Adrenal gland (tissue), 19 donors: ENCODE measurements at places on chromosomes 7 and 10.

- no peak for DNase-seq
Observed at GRCh38 chr10:23604613-23605012, 165.7 kb downstream of the OTUD1 start.

- no peak for DNase-seq
Observed at GRCh38 chr10:63887023-63887589, 365.9 kb downstream of the REEP3 start.

DNA sequence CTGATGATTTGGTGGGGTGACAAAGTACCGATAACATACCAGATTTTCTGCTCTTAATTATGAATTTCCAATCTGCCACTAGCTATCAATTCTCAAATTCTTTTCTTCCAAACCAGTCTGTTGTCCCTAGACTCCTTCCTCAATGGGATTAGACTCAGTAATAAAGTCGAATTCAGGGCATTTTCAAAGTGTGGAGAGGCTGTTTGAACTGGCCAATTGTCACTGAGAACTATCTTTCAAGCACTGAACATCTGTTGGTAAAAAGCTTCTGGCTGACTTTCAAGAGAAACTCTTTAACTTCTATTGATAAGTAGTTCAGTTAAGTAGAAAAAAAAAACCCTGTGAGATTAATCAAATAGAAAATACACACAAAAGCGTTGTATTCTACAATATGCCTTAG is 108.9 kb downstream of the SAMD9 start:
- DNase-seq: no peak

GRCh38 chr10:89706011-89706410 is 4.6 kb downstream of the KIF20B start:
- no peak for DNase-seq

DNA sequence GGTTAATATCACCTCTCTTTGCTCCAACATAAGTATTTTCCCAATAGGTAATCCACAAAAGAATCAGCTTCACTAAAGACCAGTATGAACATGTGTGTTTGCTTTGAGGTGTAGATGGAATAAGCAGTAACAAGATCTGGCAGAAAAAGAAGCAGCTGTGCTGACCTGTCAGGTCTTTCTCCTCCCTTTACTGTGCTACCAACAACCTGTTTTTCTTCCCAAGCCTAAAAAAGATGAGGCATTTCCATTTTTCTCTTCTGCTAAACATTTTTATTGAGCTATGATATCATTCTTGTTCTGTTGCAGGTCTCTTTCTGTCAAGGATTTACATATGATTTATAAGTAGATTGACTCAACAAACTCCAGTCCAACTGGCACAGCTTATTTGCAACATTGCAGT is 315.2 kb upstream of the GLI3 start:
- no peak for DNase-seq

DNA sequence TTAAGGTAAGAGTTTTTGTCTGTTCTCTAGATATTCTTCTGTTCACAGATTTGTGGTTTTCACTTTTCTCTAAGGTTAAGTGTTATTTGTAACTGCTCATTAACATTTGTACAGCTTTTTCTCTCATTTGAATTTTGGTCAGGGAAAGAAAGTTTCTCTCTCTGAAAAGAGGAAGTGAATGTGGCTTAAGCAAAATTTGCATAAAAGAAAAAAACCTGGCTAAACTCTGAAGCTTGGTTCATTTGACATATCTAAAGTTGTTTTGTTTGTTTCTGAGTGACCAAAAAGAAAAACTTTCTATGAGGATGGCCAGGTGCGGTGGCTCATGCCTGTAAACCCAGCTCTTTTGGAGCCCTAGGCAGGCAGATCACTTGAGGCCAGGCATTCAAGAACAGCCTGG is 22.0 kb upstream of the SLC26A4 start:
- DNase-seq: no peak

DNA sequence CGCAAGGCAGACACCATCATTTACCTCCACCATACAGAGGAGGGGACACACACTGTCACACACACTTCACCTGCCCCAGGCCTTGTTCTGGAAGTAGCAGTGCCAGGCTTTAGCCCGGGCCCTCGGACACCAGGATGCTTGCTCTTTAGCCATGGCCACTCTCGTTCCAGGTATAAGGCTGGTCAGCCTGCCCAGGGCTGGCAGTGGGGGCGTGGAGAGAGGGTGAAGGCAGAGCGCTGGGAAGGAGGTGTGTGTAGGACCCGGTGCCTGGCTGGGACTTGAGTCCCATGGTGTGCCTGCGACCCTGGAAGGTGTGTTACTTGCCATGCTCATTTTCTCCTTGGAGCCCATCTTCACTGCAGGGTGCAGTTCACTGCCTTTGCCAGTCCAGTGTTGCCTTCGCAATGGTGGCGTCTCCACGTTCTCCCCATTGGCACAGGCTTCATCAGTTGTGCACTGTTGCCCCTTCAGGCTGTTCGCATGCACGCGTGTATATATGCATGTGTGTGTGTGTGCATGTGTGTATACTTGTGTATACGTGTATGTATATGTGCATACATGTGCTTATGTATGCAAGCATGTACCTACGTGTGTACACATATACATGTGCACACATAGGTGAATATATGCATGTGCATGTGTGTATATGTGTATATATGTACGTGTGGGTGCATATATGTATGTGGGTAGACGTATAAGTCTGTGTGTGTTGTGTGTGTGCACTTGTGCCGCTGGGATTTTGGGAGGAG is 153.4 kb downstream of the CAMK1D start:
- no peak for DNase-seq

GRCh38 chr10:69848454-69848853 is 46.7 kb downstream of the COL13A1 start:
- no peak for DNase-seq

DNA sequence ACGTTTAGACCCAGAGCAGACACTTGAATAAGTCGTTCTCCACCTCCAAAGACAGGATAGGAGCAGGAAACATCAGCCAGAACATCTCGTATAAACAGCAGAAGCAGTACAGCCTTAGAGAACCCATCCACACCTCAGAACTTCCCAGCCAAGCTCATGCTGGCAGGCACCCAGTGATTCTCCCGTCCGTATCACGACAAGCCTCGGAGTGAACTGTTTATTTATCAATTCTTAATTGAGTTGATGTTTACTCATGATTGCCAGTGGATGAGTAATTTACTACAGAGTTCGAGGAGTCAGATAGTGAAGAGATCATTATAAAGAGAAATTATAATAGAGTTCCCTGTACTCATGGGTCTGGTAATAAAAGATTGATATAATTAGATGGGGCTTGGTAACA is 811.5 kb downstream of the LRMDA start:
- no peak for DNase-seq

GRCh38 chr10:116672891-116673290 is 52.1 kb downstream of the PNLIPRP2 start:
- DNase-seq: no peak

- no peak for DNase-seq
Observed at GRCh38 chr7:84181628-84182027, 13.0 kb downstream of the SEMA3A start.

GRCh38 chr7:111711426-111712065 is 149.3 kb upstream of the IMMP2L start:
- no peak for DNase-seq

DNA sequence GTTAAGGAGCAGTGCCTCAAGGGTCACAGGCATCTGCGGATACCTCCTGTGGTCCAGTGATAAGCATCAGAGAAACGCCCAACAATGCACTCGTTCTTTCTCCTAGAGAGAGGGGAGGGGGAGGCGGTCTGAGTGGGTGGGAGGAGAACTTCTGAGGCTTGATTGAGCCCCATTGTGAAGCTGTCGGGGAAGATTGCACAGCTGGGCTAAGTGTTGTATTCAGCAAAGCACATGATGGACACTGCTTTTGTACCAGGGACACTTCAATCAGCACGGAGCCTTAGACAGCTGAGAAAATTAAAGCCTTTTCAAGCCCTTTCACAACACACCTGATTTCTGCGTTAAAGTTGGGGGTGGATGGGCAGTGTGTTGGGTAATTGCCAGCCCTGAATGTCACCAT is 230.3 kb upstream of the GHITM start:
- DNase-seq: no peak

GRCh38 chr10:91103384-91104192 is 116.9 kb upstream of the PCGF5 start:
- DNase-seq: no peak

GRCh38 chr7:101819183-101819582 is 1.8 kb downstream of the CUX1 start:
- peak; percentile 41 for DNase-seq

DNA sequence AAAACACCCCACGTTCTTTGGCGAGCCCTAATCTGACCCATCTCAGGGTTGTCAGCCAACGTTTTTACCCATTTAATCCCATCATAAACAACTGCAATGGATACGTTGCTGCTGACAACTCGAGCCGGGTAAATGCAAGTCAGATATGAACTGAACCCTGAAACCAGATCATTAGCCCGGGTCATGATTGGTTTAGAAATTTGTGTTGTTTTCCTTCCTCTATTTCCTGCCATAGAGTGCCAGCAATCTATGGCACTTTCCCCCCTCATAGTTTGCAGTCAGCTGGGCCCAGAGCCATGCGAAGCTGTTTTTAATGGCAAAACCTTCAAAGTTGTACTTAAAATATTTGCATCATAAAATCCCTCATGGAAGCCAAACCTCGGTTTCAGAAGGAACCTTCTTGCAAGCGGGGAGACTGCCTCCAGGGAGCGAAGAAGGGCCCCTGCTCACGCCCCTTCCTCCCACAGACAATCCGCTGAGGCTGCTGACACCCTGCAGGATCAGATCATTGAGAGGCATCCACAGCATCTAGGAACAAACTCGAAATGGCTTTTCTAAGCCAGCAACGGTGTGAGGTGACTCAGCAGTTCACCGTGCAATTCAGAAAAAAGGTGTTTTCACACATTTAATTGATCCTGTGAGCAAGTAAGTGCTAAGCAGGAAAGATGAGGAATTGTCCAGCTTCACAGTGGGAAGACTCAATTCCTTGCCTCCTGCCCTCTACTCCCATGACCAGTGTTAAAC is 710.1 kb downstream of the PARD3 start:
- DNase-seq: no peak

DNA sequence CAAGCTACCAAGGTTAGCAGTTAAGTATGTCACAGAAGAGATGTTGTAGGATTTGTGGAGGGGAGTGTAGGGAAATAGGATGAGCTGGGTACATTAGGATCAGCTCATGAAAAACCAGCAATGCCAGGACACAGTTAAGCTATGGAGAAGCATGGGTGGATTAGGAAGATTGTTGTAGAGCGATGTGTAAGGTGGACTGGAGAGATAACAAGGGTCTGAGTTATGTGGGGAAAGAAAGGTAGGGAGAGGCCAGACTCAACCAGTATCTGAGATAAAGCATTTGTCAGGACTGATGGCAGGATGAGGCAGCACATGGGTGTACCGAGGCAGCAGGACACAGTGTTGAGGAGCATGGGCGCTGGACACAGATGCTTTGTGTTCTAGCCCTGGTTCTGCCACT is 85.4 kb upstream of the PRR15 start:
- no peak for DNase-seq

GRCh38 chr7:48309720-48310119 is 138.5 kb downstream of the ABCA13 start:
- no peak for DNase-seq

GRCh38 chr7:110877016-110877415 is 213.9 kb upstream of the LRRN3 start:
- DNase-seq: no peak

DNA sequence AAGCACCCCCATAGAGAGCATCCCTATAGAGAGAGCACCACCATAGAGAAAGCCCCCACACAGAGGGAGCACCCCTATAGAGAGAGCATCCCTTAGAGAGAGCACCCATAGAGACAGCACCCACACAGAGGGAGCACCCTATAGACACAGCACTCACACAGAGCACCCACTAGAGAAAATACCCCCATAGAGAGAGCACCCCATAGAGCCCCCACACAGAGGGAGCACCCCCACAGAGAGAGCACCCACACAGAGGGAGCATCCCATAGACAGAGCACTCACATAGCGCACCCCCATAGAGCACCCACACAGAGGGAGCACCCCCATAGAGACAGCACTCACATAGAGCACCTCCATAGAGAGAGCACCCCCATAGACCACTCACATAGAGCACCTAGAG is 48.6 kb downstream of the INSIG1 start:
- DNase-seq: no peak

GRCh38 chr7:126727930-126728391 is 524.8 kb downstream of the GRM8 start:
- no peak for DNase-seq

- DNase-seq: no peak
Observed at GRCh38 chr10:120999868-121000267, 148.7 kb downstream of the WDR11 start.

DNA sequence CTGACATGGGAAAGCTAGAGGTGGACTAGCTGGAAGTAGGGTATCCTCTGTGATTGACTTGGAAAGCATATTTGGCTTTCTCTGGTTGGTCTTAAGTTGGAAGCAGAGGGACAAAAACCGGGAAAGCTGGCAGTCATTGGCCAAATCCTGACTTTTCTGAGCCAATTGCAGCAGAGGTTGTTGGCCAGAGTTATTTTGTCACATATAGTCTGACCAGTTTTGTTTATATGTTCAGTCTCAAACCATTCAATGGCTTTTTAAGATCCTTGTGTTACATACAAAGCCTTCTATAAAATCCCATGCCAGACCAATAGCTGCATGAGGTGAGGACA is 6.3 kb downstream of the CFAP69 start:
- DNase-seq: no peak

- no peak for DNase-seq
Observed at GRCh38 chr10:113080925-113081229, 130.8 kb downstream of the TCF7L2 start.

GRCh38 chr7:76080204-76080603 is 32.3 kb downstream of the MDH2 start:
- no peak for DNase-seq

DNA sequence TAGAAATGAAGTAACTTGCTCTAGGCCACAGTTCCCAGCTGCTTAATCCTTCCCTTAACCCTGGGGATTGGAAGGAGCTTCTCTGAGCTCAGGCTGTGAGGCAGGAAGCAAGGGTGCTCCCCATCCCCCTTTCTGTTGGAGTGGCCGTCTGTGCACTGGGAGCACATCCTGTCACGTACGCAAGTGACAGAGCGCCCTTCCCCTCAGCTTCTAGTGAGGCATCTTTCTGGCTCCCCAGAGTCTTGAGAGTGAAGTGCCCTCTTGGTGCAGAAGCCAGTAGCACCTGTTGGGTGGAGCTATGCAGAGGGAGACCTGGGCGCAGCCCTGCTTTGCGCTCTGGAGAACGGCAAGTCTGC is 47.8 kb downstream of the SHH start:
- DNase-seq: no peak

- no peak for DNase-seq
Observed at GRCh38 chr10:3978761-3979160, 193.8 kb upstream of the KLF6 start.

DNA sequence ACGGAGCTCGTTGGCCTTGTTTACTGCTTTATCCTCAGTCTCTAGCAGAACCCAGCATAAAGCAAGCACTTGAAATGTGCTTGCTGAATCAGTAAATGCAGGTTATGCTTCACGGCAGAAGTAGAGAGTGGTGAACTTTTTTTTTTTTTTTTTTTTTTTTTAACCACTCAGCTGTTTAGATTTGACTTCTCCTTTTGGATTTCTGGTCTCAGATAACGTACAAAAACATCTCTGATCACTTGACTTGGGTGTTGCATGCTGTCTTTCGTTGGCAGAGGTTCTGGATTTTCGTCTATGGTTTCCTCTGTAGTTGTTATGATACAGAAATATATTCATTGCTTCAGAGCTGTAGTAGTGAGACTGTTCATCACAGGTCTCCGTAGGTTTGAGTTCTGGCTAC is 242.5 kb upstream of the HABP2 start:
- DNase-seq: no peak
